ENCODE measurements at places on chromosomes 3 and 15.
A peak's percentile ranks its signal among the peaks of the same experiment; 100 is the strongest.

DNA sequence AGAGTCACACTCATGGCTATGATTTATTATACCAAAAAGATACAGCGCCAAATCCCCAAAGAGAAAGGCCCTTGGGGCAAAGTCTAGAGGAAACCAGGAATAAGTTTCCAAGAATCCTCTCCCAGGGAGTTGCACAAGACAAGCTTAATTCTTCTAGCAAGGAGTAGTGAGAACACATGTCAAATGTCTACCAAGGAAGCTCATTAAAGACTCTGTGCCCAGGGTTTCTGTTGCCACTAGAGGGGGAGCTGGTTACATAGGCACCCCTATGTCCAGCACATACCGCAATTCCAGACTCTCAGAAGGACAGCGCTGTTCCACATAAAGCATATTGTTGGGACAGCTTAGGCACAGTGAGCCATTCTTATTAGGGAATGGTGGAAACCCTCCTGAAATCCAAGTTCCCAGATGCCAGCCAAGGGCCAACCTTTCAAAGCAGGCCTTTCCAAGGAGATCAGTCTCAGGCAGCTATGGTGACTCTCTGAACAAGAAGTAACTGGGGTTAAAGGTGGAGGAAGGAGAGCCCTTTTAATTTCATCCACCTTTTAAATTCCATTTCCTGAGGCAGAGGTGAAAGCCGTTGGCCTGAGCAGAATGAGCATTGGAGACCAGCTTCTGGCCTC, 194.2 kb downstream of the UACA start:
- no peak for DNase-seq

- DNase-seq, result peak; percentile 17
Observed at GRCh38 chr3:4904811-4905695, 74.2 kb upstream of the BHLHE40 start.

- no peak for DNase-seq
Observed at GRCh38 chr3:34983631-34984030, 655.7 kb upstream of the ARPP21 start.

- no peak for DNase-seq
Observed at GRCh38 chr15:71811752-71812735, 1.7 kb downstream of the NR2E3 start.

DNA sequence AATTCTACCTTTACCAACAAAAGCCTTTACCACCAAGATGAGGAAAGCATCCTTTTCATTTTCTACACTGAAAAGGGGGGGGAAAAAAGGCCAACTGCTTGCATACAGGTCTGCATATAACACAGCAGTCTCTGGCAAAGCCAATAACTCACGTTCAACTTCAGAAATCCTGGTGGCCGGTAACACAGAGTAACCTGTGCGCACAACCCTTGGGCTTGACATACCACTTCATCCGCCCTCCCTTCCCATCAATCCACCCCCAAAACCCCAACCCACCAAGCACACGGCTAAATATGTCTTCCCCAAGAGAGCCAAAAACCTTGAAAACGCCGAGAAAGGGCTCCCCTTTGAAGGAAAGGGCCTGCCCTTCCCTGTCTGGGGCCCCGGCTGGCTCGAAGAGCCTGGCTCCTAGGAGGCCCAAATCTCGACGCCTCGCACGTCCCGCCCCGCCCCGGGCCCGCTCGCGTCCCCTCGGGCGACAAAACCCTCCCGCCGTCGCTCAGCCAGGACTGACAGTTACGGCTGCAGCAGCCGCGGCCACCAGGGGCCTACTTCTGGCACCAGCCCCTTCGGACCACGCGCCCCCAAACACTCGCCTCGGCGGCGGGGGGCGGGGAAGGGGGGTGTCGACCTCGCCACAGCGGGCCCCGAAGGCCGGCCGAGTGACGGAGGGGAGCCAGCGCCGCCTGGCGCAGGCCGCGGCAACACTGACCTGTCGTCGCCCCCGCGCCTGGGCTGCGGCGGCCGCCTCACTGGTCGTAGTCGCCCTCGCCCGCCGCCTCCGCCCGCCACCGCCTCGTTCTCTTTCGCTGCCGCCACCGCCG, 835 bp downstream of the UBE3A start:
- DNase-seq, result no peak

- DNase-seq, result no peak
Observed at GRCh38 chr3:71978150-71978721, 193.3 kb upstream of the PROK2 start.

DNA sequence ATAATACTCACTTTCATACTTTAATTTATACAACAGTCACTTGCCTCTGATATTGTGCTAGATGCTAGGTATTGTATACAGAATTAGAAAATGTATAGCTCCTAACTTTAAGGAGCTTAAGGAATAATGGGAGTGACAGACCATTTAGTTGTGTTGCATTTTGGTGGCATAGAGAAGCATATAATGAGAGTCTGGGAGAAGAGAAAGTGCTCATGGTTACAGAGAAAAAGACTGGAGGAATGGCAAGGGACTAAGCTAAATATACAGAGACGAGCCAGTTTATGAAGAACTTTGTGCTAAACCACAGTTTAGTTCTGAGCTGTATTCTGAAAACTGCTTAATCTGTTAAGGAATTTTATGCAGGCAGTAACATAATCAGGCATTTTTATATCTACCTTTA, 6.4 kb downstream of the RNF13 start:
- no peak for DNase-seq

GRCh38 chr3:5140230-5140621, 18.1 kb downstream of the ARL8B start:
- DNase-seq, result no peak

DNA sequence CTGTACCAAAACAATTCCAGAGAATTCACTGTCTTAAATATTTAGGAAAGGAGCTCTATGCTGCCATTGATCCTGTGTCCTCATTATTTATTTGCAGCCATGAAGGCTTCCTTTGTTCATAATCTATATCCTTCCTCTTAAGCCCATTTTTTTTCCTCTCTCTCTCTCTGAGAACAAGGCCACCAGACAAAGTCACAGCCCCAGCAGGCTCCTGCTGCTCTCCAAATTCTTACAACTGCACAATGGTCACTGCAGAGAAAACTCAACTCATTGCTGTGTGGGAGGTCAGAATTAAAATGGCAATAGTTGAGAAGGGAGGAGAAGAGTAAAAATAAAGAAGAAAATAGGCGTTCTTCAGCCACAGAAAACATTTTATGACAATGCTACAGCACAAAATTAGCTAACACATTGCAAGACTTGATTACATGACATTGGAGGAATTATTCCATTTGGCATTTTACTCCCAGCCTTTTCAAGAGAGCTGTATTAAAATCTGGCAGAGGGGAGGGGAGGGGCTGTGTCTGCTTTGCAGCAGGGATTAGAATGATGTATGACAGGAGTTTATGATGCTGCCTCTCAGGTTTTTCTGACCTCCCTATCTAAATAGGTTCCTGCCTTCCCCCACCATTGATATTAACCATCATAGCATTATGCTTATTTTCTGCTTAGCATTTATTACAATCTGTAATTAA, 399.7 kb upstream of the THBS1 start:
- no peak for DNase-seq

GRCh38 chr3:59607656-59608055, 557.8 kb upstream of the CFAP20DC start:
- no peak for DNase-seq

DNA sequence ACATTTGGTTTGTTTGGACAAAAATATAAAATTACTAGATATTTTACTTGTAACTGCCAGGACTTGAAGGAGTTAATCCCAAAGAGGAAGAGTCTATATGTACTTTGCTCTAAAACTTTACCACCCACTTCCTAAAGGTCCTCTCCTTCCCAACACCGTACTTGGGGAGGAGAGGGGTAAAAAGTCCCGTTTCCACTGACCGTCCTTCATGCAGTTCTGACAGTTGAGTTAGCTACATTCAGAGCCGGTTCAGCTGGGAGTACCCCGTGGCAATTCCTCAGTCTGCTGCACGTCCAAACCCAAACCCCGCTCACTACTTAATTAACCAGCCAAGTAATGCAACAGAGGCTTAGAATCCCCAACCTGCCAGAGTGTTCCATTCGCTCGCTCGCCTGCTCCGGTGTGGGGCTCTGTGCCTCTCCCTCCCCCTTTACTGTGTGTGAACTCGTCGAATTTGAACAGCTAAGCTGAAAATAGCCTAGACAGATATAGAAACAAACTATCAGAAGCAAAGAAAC, 519.7 kb downstream of the FOXP1 start:
- DNase-seq, result no peak

- no peak for DNase-seq
Observed at GRCh38 chr3:151203051-151203420, at the start of gene GPR171. GPR171 (minus strand) TSS chr3:151203216; CDS start chr3:151199386, 3,830 bp downstream.

GRCh38 chr3:77146004-77146403, 106.1 kb downstream of the ROBO2 start:
- DNase-seq, result no peak

DNA sequence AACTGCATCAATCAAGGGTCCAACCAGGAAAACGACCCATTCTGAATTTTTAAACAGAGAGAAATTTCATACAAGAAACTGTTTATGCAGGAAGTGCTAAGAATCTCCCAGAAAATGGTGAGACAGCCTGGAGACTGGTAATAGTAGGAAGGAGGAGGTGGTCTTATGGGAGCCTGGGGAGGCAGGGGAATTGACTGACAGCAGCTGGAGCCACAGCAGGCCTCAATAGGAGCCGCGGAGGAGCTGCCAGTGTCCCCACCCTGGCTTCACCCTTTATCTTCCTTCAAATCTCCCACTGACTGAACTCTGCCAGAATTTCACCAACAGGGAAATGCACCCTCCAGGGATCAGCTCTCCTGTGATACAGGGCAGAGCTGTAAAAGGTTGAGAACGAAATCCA, 7.5 kb upstream of the C3orf80 start:
- no peak for DNase-seq

- DNase-seq, result no peak
Observed at GRCh38 chr3:120404876-120405275, 45.9 kb downstream of the FSTL1 start.

All from smooth muscle cell of the brain vasculature (primary cell).